ENCODE measurements at places on chromosomes 1 and 21.

DNA sequence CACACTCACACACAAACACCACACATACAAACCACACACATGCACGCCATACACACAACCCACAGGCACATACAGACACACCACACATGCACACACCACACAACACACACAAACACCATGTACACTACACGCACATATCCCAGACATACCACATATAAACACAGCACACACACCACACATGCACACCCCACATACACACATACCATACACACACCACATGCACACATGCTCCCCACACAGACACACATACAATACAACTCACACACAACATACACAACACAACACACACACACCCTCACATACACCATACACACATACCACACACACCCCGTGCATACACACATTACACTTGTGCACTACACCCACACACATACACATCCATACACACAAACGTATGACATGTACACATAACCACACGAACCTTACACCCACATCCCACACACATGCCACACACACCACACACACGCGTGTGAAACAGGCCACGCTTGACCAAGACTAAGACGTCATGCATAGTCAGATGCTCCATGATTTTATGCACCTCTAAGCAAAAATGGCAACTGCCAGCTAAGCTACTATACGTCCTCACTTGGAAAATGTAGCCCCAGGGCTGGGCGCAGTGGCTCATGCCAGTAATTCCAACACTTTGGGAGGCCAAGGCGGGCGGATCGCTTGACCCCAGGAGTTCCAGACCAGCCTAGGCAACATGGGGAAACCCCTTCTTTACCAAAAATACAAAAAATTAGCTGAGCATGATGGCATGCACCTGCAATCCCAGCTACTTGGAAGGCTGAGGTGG, 77.4 kb upstream of the TMPRSS2 start:
- no peak for DNase-seq

DNA sequence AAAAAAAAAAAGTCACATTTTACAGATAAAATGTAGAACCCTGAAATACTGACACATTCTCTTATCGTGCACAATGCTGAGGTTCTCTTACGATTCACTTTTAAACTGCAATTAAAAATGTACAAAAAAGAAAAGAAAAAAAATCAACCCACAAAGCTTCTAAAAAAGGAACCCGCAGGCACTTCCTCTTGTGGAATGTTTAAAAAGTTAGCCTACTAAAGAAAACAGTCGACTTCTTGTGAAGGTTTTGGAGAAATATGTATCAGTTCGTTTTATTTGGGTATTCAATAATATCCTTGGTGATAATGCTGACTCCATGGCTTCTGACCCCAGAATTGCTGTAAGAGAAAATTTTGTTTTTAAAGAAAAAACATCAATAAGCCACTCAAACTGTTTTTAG, 10.2 kb downstream of the HNRNPU start:
- no peak for DNase-seq

GRCh38 chr1:178644308-178645120, 80.5 kb upstream of the RALGPS2 start:
- DNase-seq = no peak

DNA sequence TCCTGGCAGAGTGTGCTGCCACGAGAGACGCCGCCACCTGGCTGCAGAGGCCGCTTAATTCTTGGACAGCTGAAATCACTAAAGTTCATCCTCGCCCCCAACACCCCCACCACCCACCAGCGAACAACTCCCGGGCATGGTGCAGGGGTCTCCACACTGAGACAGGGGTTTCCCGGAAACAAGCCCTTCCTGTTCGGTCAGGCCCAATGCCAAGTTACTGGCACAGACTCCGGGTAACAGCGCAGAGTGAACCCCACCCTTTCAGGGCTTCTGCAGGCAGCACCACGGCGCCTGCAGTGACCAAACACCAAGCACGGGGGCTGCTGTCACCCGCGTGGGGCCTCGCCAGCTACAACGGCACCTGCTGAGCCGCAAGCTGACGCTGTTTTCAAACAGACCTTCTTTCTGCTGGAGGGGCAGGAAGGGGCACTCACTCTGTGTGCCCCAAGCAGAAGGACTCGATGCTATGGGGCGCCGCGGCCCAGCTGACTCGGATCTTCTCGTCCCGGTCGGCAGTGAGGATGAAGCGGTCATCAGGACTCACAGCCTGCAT, 17.4 kb downstream of the WDR4 start:
- DNase-seq = no peak

GRCh38 chr1:244843148-244843978, 7.9 kb downstream of the COX20 start:
- no peak for DNase-seq

- DNase-seq = no peak
Measured at GRCh38 chr1:7549277-7550161, 221.6 kb upstream of the VAMP3 start.

GRCh38 chr1:97013941-97014340, 292.4 kb downstream of the PTBP2 start:
- peak; percentile 26 for DNase-seq

DNA sequence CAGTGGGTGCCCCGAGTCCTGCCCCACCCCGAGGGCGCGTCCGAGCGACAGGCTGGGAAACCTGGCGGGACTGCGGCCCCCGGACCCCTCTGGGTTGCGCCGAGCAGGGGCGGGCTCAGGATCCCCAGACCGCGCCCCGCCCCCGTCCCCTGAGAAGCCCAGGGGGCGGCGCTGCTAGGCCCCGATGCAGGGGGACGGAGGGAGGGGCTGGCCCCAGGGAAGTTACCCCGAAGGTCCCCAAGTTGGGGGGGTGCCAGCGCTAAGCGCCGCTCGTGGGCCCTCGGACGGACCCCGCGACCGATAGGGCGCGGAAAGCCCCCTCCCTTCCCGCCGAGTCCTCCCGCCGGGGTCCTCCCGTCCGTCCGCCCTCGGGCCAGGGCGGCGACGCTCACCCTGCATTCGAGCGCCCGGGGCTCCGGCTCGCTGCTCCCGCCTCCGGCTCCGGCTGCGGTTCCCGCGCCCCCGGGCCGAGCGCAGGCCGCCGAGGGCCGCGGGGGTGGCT, 414 bp downstream of the GPR153 start:
- no peak for DNase-seq

DNA sequence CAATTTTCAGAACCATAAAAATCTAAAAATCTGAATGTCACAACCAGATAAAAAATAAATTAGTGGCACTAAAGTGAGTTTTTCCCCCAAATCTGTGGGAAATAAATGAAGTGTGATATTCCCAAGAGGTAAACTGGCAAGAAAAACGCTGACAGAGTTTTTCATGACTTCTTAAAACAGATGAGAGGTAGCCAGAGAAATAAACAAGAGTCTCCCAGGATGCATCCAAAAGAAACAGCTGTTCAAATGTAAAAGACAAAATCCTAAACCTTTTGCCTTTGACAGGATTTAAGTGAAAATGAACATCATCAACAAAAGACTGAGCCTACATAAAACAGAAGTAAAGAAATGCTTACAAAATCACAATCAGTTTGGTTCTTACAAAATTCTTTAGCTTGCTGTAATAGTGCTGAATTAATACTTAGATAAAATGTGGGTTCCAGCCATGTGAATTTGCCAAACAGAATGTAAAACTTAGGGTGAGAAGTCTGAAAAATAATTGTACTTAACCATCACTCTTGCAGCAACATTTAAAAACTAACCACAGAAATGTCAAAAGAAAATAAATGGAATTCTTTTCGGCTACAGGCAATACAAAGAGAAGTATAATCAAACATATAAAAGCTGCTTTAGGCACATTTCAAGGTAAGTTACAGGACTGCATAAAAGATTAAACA, 133.6 kb downstream of the EIF4G3 start:
- DNase-seq = no peak

- no peak for DNase-seq
Measured at GRCh38 chr1:18300376-18300775, 180.4 kb upstream of the KLHDC7A start.

DNA sequence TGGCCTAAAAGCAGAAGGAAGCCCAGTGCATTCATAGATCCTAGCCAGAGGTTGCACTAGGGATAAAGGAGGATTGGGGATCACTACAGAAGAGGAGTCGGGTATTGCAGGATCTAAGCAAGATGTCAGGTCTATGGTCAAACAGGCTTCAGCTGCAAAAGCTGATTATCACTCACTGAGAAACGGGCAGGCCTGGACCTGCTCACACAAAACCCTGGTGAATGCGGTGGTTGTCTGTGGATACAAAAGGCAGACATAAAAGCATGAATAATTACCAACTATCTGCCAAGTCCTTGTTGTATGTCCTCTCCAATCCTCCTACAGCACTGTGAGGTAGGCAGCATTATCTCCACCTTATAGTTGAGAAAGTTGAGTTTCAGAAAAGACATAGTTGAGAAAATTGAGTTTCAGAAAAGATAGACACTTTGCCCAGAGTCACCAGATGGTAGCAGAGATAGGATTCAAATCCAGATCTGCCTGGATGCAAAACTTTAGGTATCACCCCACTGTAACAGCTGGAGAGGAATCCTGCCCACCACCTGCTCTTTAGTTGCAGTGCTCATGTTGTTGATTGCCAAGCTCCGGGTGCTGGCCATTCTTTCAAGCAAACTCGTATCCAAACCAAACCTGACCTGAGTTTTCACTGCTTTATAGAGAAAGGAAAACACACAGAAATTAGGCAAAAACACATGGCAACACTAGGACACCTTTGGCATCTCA, 49.6 kb upstream of the HOOK1 start:
- DNase-seq = peak; percentile 60

GRCh38 chr21:43301409-43302061, 125.4 kb downstream of the SIK1 start:
- no peak for DNase-seq

GRCh38 chr1:24566236-24566867, 10.5 kb downstream of the NCMAP start:
- DNase-seq = no peak

GRCh38 chr1:180215856-180216625, 14.0 kb upstream of the LHX4 start:
- DNase-seq = no peak

GRCh38 chr21:31987696-31988095, 114.9 kb downstream of the HUNK start:
- no peak for DNase-seq

DNA sequence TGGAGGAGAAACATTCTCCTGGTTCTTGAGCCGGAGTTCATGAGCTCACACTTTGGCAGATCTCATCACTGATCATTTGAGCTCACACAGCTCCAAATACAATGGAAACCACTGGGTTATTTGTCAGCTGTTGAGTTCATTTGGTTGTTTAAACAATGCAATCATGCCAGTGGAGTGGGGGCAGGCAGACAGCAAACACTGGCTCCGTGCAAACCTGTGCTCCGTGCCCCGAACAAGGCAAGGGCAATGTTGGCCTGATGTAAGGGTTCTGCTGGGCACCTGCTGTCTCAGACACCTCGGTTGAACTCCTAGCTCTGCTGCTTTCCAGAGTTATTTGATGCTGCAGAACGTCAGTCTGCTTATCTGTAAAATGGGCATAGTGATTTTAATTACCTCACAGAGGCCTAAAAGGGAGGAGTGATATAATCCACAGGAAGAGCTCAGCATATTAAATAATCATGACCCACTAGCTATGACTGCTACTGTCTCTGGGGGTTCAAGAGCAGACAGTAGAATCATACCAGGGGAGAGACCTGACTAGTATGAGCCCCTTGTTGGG, 20.0 kb upstream of the CLIC6 start:
- no peak for DNase-seq

DNA sequence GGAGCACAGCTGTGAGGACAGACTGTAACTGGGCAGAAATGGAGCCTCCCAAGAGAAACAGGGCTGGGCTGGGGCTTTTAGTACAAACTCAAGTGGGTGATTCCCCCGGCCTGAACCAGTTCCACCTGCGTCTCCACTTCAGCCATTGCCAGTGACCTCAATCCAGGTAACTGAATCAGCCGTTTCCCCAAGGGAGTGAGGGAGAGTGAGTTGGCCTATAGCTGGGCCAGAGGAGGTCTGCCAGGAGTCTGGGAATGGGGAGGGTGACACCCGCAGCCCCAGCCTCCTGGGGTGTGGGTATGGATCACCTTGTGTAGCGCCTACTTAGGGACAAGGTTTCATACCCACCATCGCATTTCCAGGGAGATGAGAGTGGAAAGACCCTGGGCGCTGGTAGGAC, 8.5 kb downstream of the SLC26A9 start:
- DNase-seq = no peak

DNA sequence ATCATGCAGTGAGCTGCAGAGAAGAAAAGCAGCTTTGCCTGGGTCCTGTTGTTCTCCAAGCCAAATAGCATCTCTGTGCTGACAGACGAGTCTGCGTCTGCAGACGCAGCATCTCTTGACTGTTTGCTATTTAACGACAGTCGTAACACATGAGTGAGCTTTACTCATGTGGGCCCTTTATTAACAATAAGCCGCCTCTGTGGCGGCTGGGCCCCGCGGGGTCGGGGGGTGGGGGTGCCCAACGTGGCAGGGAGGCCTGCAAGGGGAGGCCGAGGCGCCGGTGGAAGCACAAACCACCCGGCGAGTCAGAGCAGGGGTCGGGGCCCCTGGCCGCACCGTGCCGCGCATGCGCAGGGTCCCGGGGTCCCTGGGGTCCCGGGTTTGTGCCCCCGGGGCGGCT, 435.1 kb downstream of the KIF26B start:
- DNase-seq = no peak

DNA sequence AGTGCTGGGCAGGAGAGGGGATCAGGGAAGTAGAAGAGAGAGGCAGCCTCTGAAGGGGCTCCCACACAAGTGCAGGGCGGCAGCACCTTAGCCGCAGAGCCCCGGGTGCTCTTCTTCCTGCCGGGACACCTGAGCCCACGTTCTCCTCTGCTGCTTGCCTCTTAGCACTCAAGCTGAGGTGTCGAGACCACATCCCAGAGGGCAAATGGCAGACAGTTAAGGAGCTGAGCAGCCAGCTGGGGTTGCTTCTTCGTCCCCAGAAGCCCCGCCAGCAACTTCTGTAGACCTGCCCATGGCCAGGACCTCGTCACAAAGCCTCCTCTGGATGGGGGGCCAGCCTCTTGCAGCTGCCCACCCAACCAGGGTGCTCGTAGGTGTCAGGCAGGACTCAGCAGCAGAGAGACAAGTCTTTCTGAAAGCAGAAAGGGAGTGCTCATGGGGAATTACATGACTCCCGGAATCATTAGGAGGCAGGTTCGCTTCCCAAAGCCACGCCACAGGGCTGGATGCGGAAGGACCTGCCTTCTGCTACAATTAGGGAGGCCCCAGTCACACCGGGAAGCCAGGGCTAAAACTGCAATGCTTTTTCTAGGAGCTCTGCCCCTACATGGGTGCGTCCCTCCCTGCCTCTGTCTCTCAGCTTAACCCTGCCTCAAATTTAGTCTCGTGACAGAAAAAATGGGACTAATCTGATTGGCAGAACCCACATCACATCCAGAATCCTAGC, 141.4 kb upstream of the RAB4A start:
- DNase-seq = no peak

Measured in NCI-H446 treated with DMSO at 0.1 percent for 48 hours (cell line).